Stimulated activated CD4-positive, alpha-beta T cell treated with anti-CD3 and anti-CD28 coated beads, Interleukin-2, amount 100 ng/mL, for 48 hours (primary cell): ENCODE measurements at places on chromosomes 12 and 14.

DNA sequence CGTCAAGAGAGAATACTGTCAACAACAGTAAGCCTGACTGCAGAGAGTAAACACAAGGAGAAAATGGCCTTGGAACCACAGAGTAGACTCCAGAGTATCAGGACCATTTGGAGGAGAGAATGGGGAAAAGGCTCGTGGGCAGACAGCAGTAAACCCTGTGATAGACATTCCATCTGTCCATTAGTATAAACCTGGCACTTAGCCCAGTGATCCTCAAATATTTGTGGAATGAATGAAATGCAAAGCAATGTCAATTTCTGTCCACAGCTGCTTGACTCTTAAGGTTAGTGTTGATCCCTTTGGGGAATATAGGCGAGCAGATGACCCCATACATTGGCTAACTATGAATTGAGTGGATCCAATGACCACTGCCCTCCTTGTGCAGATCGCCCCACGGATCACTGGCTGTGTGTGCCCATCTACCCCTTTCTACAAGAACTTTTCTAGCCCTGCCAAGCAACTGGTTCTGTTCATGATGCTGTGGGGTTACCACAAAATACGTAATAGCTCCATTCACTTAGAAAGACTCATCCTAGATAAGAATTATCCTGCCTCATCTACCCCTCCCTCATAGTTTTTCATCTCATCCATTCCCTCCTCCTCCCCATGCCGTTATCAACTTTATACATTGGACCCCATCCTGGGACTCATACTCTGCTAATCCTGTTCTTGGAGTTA, 846.8 kb downstream of the NRXN3 start:
- DNase-seq: no peak

DNA sequence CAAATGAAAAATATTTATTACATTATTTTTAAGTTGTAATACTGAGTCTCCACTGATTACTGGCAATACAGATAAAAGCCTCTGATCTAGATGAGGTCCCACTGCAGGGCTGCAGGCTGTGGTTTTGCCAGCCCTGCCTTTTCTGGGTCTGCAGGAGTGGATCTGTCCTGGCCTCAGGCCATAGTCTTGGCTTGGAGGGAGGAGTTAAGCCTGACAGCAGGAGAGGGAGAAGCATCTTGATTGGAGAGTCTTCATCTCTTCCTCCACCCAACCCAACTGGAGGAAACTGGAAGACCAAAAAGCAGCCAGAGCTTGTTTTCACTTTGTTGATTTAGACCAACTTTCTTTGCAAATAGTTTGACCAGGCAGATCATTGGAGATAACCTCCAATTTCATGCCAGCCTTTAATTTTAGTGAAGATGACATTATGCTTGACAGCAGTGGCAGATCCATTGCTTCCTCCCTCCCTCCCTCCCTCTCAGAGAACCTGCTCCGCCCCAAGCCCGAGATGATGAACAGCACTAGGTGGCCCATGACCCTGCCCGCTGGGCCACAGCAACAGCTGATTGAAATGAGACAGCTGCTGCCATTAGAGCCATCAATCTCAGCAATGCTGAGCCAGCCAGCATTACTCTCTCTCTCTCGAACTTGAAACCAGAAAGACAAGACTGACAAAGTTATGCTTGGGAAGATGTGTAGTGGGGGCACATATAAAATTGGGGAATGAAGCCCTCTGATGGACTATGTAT, 222.4 kb downstream of the GLT1D1 start:
- DNase-seq: no peak

DNA sequence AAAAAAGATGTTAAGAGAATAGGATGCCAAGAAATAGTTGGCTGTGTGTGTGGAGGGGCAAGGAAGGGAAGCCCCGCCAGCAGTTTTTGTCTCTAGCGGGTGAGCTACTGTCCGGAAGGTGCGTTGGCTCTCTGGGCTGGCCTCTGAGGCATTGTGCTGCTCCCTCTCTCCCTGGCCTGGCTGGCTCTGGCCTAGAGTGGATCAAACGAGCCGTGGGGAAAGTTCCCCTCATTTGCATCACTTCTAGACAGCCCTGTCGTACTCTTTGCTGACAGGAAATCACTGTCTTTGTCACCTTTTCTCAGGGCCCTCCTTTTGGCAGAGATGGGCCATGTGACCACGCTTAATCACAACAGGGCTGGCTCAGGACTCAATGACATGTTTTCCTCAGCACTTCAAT, 236.1 kb upstream of the NPAS3 start:
- DNase-seq: peak; percentile 1

DNA sequence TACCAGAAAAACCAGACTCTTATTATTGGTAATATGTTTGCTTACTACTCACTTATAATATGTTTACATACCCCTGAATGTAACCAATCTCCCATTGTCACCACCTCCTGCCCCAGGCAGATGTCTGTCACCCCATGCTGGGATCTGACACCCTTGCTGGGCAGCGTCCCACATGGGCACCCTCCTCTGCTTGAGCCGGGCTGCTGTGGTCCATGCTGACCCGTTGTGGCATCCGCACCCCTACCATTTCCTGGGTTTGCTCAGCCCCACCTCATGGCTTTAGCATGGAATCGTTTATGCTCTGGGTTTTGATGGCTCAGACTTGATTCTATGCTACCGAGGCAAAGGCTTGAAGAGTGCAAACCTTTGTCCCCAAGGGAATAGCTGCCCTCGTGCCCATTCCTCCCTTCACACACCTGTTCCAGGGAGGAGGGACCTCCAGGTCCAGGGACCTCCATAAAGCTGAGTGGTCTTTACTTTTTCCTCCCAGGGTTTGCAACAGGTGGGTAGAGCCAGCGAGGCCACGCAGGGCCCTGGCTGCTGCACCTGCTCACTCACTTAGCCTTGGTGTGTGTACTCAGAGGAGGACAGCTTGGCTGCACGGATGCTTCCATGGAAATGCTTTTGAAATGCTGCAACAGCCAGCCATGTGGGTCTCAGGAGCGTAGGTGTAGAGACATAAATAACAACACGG, 68.7 kb downstream of the PRMT8 start:
- DNase-seq: no peak

DNA sequence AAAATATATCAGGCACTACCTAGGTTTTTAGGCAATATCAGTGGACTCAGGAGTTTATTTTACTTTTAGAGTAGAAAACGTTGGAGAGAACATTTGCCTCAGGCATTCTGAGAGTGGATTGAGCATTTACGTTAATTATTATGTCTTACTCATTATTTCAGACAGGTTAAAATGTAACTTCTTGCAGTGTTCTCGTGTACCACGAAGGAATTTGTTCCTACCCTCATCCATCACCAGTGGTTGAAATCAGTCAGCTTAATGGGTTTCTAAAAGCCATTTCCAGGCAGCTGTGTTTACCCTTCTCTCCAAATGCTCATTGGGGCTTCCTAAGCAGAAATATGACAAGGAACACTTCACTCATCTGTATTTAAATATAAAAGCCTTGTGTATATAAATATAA, 9.1 kb upstream of the LDHB start:
- DNase-seq: no peak

GRCh38 chr14:100825713-100826331, at the start of gene MEG3:
Gene MEG3 (plus strand): TSS chr14:100826118.
- no peak for DNase-seq

- DNase-seq: no peak
These were observed 5.3 kb upstream of the LRRC10 start for GRCh38 chr12:69616025-69616424.

DNA sequence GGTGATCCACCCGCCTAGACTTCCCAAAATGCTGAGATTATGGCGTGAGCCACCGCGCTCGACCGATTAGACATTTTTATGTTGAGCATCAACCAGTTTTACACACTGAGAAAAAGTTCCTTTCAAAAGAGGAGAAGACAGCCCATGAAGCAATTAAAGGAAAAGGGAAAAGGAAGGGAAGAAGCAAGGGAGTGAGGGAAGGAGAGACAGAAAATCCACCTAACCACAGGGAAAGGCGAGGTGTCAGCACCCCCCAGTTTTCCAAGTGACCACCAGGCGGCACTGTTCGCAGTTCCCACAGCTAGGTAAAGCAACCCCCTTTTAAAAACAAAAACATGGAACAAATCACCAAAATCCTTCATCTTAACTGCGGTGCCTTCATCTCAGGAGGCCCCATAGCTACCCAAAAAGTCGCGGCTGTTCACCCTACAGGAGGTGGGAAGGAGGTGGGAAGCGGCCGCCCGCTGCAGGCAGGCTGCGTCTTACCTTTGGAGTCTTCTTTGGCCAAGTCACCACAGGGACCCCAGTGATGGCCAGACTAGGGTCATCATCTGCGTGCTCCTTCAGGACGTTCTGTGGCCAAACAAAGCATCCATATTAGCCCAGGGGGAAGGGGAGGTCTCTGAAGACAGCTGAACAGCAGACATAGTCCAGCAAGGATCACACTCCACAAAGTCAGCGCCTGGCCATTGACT, 86.6 kb downstream of the KDM2B start:
- peak; percentile 60 for DNase-seq

- DNase-seq: no peak
These were observed 6.6 kb upstream of the HOXC9 start for GRCh38 chr12:53993162-53994008.

DNA sequence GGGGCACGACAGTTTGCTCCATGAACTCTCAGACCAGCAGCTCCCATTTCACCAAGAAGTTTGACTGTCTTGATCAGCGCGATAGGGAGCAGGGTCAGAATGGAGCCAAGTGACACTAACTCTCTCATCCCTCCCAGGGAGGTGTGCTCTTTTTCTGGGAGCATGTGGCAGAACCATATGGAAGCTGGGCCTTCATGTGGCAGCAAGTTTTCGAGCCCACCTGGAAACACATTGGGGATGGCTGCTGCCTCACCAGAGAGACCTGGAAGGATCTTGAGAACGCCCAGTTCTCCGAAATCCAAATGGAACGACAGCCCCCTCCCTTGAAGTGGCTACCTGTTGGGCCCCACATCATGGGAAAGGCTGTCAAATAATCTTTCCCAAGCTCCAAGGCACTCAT, 24.0 kb downstream of the ITGA7 start:
- no peak for DNase-seq

GRCh38 chr14:44529026-44529425, 21.9 kb upstream of the FSCB start:
- DNase-seq: no peak

DNA sequence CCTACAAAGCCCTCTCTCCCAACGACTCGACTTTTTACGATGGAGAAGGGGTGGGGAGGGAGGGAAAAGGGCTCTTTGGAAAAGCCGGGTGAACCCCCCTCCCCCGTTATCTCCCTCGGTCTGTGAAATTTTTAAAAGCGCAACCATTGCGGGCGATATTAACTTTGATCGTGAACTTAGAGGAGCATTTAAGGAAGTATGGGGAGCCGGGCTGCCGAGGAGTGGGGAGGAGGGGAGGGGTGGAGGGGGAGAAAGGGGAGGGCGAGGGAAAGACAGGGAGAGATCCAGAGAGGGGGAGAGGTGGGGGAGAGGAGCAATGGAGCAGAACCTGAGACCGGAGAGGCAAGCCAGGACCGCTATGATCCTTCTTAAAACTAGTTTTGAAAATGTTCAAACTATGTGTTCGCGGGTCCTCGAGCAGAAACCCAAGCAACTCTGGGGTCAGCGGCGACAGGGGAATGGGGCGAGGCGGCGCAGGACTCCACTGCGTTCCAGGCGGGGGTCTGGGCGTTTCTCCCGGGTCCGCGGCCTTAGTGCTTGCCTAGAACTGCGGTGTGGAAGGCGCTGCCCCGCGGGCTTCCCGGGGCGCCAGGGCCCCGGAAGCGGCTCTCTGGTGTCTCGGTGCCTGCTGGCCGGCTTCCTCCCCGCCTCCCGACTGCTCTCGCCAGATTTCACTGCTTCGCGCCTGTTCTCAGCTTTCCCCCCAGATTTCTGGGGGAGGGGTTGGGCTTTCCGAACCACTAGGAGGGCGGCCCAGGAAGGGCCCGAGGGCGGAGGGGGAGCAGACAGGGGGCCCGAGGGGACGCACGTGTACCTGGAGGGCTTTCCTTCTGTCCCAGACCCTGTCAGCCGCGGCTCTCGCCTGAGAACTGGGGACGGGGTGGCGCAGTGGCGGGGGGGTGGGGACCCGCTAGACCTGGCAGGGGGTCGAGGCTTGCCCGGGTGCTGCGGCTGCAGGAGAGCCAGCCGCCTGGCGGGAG, at the start of gene HOTAIR:
TSS of gene HOTAIR (minus strand) at position 871 of the 980 bp plus-strand sequence.
- no peak for DNase-seq

DNA sequence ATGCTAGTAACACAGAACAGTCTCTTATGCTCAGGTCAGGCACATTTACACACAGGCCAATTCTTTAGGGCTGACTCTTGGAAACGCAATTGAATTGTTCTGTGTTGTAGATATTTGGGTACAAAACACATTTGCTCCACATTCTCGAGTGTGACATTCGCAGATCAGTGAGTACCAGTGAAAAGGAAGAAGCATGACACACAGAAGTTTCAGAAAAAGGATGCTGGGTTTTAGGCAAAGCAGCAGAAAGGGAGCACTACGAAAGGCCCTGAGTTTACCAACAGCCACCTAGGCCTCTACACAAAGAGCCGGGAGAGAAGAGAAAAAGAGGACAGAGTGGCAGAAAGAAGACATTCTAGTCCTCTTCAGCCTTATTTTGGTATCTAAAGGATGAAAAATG, 254.4 kb upstream of the BTG1 start:
- no peak for DNase-seq

- DNase-seq: no peak
These were observed 224.8 kb downstream of the SLC16A7 start for GRCh38 chr12:59820594-59821011.

DNA sequence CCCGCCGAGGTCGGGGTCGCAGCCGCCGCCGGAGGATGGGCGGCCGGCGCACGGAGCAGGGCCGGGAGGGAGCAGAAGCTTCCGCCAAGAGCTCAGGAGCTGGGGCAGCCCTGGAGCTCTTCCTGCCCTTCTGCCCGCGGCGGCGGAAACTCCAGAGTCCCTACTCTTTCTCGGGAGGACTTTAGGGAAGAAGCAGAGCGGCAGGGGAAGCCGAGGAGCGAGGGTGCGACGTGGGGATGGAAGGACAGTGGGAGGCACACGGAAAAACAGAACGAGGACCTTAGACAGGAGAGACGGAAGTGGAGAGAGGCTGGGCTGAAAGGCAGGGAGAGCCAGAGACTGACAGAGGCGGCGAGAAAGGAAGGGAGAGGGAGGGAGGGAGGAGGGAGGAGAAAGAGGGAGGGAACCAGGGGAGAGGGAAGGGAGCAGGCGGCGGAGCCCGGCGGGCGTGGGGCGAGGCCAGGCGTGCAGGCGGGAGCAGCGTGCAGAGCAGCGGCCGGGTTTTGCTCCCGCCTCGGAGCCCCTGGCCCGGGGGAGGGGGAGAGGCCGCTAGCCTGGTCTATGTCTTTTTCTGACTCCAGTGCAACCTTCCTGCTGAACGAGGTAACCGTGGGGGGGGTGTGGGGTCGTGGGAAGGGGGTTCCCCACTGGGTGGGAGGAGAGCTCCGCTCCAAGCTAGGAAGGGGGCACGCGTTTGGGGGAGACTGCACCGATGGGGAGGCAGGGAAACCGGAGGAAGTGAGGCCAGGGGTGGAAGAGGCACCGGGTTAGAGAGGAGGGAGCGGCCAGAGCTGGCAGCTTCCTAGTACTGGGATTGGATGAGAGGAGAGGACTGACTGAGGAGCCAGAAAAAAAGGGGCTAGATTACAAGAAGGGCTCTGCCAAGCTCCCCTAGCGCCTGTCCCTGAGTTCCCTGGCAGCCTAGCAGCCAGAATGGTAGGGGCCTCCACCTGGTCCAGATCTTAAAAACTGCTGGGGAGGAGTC, 2.9 kb upstream of the CACNB3 start:
- peak; percentile 29 for DNase-seq
